AG08395 (cell line): ENCODE measurements at places on chromosomes 6 and 20.

DNA sequence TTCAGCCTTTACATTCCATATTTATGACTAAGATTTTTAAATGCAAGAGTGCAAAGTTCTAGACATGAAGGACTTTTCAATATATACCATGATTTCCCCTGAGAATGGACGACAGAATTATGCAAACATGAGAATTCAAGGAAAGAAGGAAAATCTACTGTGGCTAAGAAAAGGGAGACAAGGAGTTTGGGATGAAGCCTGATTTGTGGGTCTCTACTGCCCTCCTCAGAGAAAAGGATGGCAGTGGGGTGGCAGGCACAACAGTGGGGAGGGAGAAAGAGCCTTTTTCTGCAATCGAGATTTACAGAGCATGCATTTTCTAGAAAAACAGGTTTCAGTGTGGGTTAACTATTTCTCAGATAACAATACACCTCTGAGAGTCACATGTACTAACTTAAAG lies 466.9 kb upstream of the NRSN1 start:
- peak; percentile 4 for DNase-seq

DNA sequence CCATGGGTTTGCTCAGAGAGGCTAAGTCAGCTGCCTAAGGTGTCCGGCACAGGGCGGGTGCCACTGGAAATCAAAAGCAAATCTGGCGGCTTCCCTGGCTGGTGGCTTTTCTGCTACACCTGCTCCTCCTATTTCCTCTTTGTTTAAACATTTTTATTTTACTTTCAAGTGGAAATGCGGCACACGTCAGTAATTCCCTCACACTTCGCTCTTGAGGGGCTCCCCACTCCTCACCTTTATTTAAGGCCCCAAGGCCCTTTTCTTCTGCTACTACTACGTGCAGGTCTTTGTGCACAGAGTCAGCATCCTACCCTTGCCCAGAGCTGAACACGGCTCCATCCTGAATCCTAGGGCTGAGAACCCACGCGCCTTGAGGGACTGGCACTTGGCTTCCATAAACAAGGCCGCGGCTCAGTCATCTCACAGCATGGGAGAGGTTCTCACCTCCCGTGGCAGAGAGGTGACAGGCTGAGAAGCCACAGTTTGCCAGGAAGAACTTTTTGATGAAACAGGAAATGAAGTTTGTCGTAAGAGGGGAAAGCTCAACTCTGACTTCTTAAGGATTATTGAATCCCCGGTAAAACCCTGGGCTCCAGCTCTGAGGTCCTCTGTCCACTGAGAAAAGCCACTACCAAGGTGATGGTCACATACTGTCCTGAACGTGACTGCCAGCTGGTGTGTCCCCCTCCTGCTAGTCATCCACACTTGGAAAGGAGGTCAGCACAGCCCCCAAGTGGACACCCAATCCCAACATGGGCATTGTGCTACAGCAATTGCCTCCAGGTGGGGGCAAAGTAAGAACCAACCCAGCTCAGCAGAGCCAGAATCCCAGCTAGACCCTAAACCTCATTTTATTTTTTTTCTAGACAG lies 48.0 kb downstream of the NFATC2 start:
- DNase-seq, result no peak

DNA sequence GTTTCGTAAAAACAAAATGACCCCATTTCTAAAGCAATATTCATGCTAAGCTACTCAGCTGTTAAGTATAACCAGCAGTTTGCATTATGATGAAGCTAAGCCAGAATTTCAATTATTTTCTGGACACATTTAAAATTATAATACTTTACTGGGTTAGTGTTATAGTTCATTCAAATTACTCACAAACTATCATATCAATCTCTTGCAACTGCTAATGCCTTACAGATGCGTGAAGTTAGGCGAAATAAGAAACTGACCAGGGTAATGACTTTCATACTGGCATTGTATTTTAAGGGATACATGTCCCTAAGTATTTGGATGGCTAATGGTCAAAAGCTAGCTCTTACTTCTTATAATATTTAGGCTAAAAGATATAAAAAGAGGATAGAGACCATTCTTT lies 249.6 kb downstream of the TSHZ2 start:
- DNase-seq, result no peak

- no peak for DNase-seq
Observed at GRCh38 chr6:129353067-129353466, 356.9 kb downstream of the ARHGAP18 start.

GRCh38 chr6:107075951-107076381 lies 39.3 kb downstream of the BEND3 start:
- peak; percentile 67 for DNase-seq

DNA sequence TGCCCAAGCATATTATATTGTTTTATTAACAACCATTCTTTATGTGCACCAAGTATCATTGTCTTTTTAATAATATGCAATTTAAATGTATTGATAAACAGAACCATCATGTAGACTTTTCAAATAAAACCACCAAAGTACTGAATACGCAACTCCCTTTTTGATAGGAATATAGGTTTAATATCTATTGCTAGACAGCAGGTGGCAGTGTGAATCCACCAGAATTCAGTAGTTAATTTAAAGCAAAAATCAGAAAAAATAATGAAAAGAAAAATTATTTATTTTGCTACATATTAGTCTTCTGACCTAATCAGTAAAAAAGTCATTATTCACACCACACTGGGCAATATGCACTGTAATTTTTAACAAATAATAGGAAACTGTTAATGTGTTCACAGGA lies 143.7 kb downstream of the KLHL32 start:
- DNase-seq, result peak; percentile 26

GRCh38 chr6:16320533-16321340 lies 82.3 kb downstream of the GMPR start:
- peak; percentile 55 for DNase-seq

GRCh38 chr6:37819802-37820717 lies 533 bp downstream of the ZFAND3 start:
- DNase-seq, result peak; percentile 47

GRCh38 chr6:26187981-26188635 lies 100.9 kb downstream of the HFE start:
- no peak for DNase-seq

DNA sequence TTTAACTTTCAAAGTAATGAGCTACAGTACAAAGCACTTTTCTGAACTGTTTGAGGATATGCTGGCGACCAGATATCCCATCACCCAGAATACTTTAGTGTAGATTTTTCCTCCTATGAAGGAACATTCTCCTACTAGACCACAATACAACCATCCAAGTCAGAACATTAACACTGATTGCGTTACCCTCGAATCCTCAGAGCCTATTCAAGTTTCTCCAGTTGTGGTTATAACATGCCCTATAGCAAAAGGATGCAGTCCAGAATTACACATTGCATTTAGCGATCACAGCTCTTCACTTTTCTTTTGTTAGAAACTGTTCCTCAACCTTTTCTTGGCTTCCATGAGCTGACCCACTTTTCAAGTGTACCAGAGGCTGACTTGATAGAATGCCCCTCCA lies 87.4 kb upstream of the SOX4 start:
- DNase-seq, result no peak

GRCh38 chr20:47429409-47429808 lies 72.3 kb upstream of the NCOA3 start:
- DNase-seq, result no peak

DNA sequence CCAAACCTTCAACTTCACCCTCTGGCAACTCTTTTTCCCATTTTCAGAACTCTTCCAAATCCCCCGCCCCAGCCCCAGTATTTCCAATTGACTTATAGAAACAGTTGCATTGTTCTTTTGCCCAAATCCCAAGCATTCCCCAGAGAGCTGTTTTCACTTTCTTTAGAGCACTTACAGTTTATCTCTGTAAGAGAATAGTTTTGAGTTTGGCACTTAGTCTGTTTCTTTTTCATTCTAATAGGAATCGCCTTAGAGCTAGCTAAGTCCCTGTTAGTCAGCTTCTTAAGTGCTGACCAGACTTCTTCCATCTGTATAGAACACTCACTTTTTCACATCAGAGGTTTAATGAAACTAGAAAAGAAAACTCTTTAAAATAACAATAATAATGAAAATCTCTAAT lies 374.2 kb upstream of the FLRT3 start:
- no peak for DNase-seq

- peak; percentile 52 for DNase-seq
Observed at GRCh38 chr6:49980898-49981297, 11.5 kb upstream of the DEFB113 start.
